Uterus (tissue), 4 donors: ENCODE measurements at places on chromosomes 13 and 19.

DNA sequence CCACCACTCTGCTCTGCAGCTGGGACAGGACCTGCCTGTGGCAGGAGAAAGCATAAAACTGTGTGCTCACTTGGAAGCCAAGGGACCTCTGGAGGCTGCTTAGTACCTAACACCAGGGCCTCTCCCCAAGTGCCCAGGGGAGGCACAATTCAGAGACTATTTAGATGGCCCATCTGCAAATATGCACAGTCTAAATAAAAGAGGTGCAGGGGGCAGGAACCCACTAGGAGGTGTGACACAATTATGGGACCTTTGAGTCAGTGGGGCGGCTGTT is 32.6 kb upstream of the EPHX3 start:
- no peak for DNase-seq

DNA sequence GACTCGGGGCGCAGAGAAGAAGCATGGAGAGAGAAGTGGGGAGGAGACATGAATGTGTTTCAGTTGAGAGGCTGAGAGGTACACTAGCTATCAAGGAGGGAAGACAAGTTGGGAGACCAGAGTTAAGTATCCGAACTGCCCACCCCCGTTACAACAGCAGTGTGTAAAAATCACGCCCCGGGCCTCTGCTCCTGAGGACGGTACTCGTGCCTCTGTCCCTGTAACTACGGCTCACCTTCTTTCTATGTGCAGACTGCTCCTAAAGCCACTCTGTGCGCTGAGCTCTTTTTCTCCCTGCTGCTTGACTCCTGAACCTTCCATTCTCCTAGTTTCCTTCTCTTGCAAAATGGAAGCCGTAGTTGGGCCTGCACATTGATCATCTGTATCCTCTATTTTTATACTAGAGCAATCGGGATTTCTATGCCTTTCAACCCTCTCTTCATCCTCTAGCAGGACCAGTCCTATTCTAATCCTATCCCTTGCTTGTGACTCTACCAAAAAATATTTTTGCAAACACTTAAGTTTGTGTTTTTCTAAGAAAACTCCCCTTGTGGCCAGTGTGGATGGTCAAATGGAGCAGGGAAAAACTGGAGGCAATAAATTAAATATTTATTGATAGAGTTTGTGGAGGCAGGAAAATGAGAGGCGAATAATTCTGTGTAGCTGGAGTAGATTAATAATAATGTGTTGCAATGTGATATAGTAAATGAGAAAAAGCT is 569 bp downstream of the POLR1D start:
- DNase-seq: no peak

GRCh38 chr13:67084066-67084465 is 146.1 kb downstream of the PCDH9 start:
- DNase-seq: no peak

DNA sequence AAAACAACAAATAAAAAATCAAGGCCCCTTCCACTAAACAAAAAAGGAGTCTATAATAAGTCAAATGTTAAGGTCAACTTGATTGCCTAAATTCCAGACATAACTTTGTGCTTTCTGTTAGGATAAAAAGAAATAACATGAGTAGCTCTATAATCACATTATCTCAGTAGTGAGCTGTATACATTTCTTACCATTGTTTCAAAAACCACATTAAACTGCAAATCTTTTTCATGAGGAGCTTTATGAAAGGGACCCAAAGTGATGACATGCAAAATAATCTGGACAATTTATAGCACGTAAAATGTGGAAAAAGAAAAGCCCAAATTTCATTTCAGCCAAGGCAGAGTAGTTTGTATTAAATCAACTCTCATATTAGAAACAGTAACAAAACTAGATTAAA is 269.2 kb downstream of the KLF12 start:
- DNase-seq: no peak

DNA sequence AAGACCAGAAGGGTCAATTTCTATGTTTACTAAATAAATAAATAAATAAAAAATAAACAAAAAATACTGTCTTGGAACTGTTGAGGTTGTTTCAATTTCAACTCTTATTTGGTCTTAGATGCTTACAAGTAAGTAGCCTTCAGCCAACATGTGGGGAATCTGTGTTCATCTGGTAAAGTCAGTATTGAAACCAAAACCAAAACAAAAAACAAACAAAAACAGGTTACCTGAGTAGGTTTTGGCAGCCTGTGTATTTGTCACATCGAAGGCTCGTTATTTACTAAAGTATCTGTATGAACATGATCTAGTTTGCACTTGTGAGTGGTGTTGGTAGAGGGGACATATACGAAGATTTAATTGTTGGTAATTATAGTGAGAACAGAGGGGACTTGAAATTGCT is 471.5 kb downstream of the SLITRK5 start:
- DNase-seq: no peak

DNA sequence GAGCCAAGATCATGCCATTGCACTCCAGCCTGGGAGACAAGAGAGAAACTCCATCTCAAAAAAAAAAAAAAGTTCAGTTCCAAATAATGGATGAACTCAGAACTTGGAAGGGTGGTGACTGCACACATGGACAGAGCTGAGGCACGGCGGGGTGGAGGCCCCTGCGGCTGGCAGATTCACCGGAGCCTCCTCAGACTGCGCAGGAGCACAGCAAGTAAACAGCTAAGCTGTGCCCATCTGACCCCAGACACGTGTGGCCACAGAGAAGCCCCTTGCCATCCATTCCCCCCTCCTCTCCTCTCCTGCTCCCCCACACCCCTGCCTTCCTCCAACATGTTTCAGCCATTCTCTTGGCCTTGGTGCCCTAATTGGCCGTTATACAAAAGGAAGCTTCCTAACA is 15.6 kb upstream of the PROZ start:
- no peak for DNase-seq

GRCh38 chr13:66995203-66995611 is 234.9 kb downstream of the PCDH9 start:
- DNase-seq: no peak

GRCh38 chr13:59633290-59633689 is 530.4 kb downstream of the DIAPH3 start:
- DNase-seq: no peak

- no peak for DNase-seq
These were observed 86.1 kb downstream of the FRY start for GRCh38 chr13:32117701-32118100.

DNA sequence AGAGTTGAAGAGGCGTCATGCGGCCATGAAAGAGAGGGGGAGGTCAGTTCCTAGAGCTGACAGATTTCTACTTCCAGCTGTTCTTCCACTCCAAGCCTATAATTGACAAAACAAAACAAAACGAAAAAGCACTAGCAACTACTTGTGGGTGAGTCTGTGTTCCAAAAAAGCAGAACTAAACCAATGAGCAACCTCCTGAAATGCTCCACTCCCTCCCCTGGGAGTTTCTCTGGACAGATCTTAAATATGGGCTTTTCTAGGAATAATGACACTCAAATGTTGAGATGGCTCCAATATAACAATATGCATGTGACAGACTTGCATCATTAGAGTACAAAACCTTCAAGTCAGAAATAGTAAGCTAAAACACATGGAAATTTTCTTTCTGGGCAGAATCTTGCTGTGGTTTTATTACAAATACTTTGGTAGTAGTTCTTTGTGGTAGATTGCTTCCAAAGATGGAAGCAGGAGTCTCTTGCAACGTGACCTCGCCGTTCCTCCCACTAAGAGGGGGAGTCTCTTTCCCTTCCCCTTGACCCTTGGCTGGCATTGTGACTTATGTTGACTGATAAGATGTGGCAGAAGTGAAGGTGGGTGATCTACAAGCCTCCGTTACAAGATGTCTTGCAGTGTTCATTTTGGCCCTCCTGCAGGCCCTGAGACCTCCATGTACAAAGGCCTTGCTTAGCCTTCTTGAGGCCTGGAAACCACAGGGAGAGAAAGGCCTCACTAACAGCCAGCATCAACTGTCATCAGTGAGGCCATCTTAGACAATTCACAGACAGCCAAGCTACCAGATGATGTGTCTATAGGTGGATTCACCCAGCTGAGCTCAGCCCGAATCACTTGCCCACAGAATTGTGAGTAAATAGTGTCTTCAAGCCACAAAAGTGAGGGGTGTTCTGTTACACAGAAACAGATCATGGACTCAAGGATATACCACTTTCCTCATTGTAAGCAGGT is 173.1 kb upstream of the RFC3 start:
- peak; percentile 50 for DNase-seq

GRCh38 chr13:25872481-25873241 is 179.2 kb downstream of the SHISA2 start:
- DNase-seq: no peak

GRCh38 chr13:46735425-46735824 is 61.5 kb downstream of the ESD start:
- no peak for DNase-seq

- DNase-seq: no peak
These were observed 4.2 kb downstream of the SHC2 start for GRCh38 chr19:456547-457110.

GRCh38 chr13:28877408-28877807 is 57.3 kb downstream of the MTUS2 start:
- DNase-seq: no peak

GRCh38 chr13:47126432-47126831 is 229.6 kb upstream of the HTR2A start:
- no peak for DNase-seq

GRCh38 chr13:32731576-32731975 is 145.3 kb downstream of the PDS5B start:
- no peak for DNase-seq

- no peak for DNase-seq
These were observed 15.6 kb upstream of the KCNC3 start for GRCh38 chr19:50344661-50345318.

DNA sequence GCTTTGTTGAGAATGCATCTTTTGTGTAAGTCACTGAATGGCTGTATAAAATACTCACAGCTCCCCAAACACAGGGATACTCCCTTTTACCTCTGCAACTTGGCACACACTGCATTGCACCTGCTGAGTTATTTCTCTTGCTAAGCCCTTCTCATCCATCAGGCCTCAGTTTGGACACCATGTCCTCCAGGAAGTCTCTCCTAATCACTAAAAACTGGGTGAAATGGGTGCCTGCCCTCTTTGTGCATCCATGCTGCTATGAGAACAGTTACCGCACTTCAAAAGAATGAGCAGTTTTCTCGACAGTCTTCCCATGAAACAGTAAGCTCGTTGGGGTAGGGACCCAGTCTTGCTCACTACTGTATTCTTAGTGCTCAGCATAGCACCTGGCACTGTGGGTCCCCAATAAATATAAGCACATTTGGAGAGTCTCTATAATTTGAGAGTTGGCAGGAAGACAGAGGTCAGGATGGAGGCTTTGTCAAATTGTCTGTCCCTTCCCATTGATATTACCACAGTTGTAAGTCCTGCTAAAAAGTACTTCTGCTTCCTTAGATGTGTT is 4.6 kb upstream of the SLC25A30 start:
- DNase-seq: no peak

- no peak for DNase-seq
These were observed 1707.6 kb upstream of the SLC10A2 start for GRCh38 chr13:104773775-104774174.

DNA sequence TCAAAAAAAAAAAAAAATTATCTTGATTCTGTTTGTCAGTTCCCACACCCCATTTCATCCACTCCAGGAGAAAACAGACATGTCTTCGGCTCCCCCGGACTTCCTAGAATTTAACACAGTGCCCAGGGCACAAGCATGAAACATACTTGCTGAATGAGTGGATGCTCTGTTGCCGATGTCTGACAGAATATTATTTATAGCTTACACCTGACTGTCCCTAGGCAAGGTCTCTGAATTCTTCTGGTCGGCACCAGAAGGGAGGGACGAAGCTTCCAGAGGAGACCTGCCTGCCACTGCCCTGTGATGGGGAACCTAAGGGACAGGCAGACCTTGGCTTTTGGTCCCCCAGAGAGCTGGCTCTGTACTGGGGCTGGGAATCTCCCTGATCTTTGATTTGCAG is 43.9 kb upstream of the PEG3 start:
- DNase-seq: no peak

GRCh38 chr13:44188257-44188656 is 185.4 kb upstream of the SERP2 start:
- DNase-seq: no peak

- DNase-seq: no peak
These were observed 48.2 kb upstream of the RNF113B start for GRCh38 chr13:98225036-98225940.

DNA sequence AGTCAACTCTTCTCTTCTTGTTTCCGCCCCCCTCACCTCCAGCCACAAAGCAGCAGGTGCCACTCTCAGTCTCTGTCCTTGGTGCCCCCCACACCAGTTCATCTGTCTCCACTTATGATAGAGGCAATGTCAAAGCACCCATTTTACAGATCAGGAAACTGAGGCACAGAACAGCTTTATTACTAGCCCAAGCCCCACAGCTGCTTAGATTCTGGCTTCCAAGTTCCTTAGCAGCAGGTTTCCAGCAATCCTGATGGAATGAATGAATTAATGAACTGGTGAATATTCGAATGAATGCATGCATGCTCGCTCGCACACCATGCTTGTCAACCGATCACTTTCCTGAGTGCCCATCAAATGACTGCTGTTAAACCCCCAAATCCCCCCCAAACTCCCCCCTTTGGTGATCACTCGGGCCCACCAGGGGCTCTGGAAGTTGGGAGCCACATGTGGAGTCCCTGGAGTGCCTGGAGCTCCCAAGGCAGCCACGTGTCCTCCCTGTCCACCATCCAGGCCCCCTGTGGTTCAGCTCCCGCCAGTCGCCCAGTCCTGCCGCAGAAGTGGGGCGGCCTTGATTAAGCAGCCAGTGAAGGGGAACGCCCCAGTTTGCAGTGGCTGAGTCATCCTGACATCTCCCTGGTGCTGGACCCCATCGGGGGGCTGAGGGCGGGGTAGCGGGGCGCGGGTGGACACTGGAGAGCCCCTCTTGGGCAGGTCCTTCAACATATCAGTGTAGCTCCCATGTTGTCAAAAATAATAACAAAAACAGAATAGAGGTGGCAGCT is 6.8 kb downstream of the PTPRS start:
- no peak for DNase-seq

- peak; percentile 97 for DNase-seq
These were observed at the start of gene CARS2 for GRCh38 chr13:110705826-110706569. CARS2 (minus strand) TSS chr13:110706116; CDS start chr13:110706093, 23 bp downstream.

- no peak for DNase-seq
These were observed 136.8 kb downstream of the TBC1D4 start for GRCh38 chr13:75345193-75345592.

- DNase-seq: no peak
These were observed 406.8 kb downstream of the DACH1 start for GRCh38 chr13:71460211-71460610.

GRCh38 chr19:52536448-52536800 is 9.0 kb downstream of the ZNF808 start:
- no peak for DNase-seq

- DNase-seq: no peak
These were observed 752.8 kb downstream of the LIG4 start for GRCh38 chr13:107462501-107462900.

- DNase-seq: no peak
These were observed 11.5 kb downstream of the CIB3 start for GRCh38 chr19:16161840-16162239.
